Pancreas (tissue), 10 donors: ENCODE measurements at places on chromosomes 5 and 9. TPM values are rescaled to one million over a fixed set of nuclear protein-coding genes. Genes with fewer than 3 reads are reported as not detected.

Gene XRCC4
- total RNA-seq, result 1.6 TPM

Gene FSTL4
- 2.4 TPM for total RNA-seq

Gene SLCO6A1
- total RNA-seq, result not detected

Gene IFNA13
- total RNA-seq, result not detected

Gene PCDHB3
- 1.1 TPM for total RNA-seq

Gene FAM153A
- total RNA-seq, result 4.2 TPM

Gene CDK9
- total RNA-seq, result 42.9 TPM

Gene DBH
- not detected for total RNA-seq

Gene KLF9
- 16.7 TPM for total RNA-seq

Gene ACOT12
- not detected for total RNA-seq

DNA sequence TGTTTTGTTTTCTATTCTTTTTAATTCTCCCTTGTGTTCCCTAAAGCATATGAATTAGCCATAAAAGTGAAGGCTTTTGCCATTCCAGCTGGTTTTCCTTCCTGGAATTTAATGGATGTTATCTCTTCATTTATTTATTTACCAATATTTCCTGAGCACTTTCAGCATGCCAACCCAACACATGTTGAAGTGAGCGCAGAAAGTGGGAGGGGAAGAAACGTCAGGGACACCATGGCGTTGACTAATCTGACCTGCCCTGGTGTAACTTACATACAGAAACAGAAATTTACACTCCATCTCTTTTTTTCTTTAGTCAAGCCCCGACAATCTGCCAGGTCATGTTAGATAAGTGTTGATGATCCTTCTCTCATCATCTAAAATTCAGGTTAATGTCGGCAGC is 247.5 kb downstream of the PCSK5 start:
- DNase-seq, result no peak

GRCh38 chr9:122695696-122696095 is 20.8 kb downstream of the OR1L3 start:
- no peak for DNase-seq

DNA sequence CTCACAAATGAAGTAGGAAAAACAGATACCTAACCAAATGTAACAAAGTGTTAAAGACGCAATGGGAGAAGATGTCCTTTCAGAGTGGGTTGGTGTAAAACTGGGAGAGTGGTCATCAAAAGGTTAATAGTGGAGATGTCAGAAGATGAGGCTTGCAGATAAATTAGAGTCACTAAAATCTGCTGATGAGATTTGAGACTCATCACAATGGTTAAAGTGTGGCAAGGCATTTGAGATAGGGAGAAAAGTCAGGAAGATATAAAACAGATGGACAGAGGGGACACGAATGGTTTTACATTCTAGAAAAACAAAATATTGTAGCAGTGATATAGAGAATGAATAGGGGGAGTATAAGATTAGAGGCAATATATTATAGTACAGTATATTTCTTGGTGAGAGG is 406.0 kb upstream of the SEMA6A start:
- DNase-seq, result no peak

DNA sequence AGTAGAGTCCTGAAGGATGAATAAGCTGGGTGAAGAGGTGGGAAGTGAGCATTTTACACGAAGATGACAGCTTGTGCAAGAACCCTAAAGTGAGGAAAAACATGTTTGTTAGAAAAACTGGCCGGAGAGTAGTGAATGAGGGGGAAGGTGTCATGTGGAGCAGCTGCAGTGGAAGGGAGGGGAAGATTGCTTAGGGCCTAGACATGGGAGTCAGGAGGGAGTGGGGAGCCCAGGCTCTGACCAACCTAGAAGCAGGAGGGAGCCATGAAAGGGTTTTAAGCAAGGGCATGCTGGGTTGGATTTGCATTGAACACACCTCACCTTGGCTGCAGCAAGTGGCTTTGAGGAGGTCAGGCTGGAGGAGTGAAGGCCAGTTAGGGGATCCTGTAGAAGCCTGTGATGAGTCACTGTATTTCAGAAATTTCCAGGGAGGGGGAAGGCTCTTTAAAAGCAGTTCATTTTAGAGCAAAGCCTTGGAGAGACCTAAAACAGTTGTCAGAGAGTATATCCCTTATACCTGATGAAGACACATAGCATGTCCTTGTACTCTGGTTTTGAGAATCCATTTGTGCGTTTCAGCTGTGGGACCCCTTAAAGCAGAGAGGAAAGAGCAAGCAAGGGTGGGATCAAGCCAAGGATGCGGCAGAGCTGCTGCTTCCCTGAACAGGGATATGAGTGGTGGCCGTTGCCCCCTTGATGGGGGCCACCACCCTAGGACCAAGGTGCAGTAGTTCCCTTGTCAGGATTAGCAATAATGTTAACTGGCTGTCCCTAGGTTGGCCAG is 45.4 kb downstream of the ANGPTL2 start:
- no peak for DNase-seq

DNA sequence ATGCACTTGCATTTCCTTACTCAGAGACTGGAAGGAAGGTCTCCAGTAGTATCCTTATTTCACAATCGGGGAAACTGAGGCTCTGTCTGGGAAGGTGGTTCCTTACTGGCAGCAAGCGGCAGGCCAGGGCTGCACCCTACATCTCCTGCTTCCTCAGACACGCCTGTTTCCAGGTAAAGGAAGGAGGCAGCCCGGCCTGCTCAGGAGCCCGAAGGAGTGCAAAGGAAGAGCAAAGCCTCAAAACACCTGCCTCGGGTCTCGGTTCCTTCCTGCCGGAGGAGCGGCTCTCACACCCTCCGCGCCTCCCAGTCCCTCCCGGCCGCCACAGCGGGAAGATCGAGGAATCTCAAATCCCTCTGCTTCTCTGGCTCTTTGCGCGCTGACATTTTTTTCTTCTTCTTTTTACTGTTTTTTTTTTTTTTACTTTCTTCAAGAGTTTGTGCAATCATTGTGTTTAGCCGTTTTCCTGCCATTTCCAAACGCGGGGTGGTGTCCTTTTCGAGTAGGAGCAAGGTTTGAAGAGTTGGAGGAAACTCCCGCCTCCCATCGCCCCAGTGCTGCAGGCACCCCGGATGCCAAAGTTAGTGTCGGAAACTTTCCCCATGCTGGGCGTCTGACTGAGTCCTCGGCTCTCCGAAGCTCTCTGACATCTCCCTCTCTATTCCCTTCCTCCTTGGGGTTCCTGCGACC is 1.0 kb downstream of the GGTA1 start:
- no peak for DNase-seq

DNA sequence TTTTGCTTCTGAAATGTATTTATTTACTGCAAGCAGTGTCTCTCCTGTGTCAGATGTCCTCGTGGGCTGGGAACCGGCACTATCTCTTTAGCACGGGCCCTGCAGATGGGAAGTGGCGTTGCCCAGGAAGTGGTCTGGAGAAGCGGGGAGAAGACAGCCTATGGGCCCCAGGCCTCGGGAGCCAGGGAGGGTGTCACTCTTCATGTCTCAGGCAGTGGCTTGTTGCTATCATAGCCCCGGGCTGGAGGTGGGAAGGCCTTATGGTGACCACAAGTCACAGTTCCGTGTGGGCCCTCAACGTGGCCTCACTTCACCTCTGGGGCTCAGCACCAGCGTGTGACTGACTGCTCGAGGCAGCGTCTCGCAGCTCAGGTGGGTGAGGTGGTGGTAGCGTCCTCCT is 41.4 kb downstream of the SYK start:
- no peak for DNase-seq

DNA sequence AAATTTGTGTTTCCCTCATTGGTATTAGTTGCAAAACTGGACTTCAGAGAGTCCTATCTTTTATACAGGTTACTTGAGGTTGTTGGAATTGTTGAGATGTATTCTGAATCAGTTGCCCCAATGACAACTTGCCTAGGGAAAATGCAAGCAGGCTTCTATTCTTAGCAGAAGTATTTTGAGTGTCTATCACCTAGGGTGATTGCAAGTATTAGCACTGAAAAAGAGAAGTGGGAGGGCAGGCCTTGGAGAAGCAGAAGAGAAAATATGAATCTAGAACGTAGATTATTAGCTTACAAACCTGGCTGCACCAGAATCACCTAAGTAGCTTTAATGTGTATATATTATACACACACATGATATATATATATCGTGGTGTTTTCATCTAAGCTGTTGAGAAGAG is 43.2 kb downstream of the ADAMTS12 start:
- DNase-seq, result no peak

DNA sequence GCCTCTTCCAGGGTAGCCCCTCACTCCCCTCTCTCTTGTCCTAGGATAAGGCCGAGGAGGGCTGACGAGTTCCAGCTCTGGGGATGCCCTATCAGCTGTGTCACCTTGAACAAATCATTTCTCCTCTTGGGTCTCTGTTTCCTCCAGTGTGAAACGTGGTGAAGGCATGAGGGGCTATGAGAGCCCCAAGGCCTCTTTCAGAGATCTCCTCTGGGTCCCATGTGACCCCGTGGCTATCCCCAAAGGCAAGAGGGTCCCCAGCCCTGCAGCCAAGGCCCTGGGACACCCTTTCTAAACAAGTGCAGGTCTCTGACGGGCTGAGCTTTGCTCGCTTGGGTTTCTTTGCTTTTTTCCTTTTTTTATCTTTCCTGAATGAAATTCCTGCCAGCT is 25.5 kb upstream of the SPTLC1 start:
- DNase-seq, result no peak

- DNase-seq, result no peak
These were observed 54.2 kb downstream of the PRELID2 start for GRCh38 chr5:145780982-145781381.

DNA sequence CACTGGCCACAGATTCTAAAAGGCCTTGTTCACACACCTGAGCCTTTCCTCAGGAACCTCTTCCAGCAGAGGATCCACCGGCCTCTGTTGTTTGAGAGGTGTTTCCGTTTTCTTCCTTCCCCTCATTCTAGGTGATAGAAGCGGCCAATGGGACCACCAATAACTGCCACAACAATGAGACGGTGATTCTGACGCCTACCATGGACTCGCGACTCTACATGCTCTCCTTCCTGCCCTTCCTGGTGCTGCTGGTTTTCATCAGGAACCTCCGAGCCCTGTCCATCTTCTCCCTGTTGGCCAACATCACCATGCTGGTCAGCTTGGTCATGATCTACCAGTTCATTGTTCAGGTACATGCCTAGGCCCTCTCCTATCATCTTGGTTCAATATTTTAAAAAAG is 20.2 kb downstream of the SLC36A1 start:
- DNase-seq, result no peak

GRCh38 chr5:176690911-176691310 is 43.6 kb downstream of the TSPAN17 start:
- no peak for DNase-seq

DNA sequence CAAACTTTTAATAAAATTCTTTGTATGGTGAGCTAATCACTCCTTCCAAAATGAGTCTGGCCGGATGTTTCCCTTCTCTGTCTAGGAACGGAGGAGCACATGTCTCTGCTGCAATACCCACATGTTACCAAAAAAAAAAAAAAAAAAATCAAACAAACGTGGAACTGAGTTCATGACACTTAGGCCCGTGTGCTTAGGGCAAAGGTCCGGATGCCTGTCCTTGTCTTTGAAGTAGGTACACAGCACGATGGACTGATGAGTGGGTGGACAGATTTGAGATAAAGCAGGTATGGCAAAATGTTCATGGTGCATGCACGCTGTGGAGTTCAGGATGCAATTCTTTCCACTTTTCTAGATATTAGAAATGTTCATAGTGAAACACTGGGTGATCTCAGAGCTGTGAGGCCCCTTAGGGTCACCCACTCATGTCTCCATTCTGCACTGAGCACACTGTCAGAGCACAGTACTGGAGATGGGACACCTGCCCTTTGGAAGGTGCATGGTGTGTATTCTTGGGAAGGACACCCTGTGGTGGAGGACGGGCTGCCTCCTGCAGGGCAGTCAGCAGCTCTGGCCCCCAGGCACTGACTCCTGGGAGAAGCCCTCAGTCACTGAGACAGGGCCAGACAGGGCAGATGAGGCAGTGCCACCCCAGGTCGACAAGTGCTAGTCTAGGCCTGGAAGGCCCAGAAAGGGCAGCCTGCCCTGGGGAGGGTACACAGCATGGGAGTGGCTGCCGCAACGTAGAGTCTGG is 43.6 kb downstream of the GADD45G start:
- no peak for DNase-seq

GRCh38 chr9:93467062-93467416 is 13.7 kb upstream of the FAM120AOS start:
- no peak for DNase-seq

DNA sequence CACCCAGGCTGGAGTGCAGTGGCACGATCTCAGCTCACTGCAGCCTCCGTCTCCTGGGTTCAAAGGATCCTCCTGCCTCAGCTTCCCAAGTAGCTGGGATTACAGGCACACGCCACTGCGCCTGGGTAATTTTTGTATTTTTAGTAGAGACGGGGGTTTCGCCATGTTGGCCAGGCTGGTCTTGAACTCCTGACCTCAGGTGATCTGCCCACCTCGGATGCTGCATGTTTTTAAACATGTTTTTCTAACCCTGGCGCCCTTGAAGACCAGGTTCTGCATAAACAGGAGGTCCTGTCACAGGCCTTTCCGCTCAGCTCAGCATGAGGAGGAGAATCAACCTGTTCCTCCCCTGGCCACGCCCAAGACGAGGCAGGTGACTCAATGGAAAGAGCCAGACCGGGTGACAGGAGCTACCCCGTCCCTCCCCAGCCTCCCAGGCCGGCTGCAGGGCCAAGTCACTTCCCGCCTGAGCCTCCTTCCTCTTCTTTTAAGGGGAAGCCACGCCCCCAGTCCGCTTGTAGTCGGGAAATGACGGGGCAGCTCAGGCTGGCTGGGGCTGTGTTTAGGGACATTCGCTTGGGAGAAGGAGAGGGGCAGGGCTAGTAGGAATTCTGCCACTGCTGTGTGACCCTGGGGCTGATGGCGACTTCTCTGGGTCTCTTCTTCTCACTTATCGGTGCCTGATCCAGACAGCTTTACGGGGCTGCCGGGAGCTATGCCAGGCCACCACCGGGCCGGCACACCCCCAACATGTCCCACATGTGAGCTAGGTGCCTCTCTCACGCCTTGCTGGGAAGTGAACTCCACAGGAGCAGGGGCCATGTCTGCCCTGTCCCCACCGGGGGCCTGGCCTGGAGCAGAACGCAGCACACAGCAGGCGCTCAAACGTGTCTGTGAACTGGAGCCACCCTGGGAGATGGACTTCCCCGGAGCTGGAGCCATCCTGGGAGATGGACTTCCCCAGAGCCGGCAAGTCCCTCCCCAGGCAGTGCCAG is 6.1 kb downstream of the NOTCH1 start:
- DNase-seq, result peak; percentile 83

DNA sequence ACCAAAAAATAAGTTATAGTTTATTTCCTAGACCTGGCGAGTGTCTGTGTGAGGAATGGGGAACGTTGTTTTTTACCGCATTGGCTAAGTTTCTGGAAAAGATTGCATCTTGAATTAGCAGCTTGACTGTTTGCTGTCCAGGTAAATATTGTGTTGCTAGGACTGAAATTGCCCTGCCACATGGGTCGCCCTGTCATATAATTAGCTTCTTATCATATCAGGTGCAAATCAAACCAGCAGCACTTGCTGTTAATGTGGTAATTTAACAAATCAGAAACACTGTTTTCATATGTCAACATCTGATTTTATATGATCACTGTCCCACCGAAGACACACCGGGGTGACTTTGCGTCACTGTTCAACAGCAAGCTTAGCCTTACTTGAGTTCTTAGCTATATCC is 63.7 kb upstream of the ZNF622 start:
- DNase-seq, result no peak
